ENCODE measurements at places on chromosomes 11 and 22.

- DNase-seq, result no peak
These were observed 68.5 kb downstream of the ADM start for GRCh38 chr11:10373340-10373739.

DNA sequence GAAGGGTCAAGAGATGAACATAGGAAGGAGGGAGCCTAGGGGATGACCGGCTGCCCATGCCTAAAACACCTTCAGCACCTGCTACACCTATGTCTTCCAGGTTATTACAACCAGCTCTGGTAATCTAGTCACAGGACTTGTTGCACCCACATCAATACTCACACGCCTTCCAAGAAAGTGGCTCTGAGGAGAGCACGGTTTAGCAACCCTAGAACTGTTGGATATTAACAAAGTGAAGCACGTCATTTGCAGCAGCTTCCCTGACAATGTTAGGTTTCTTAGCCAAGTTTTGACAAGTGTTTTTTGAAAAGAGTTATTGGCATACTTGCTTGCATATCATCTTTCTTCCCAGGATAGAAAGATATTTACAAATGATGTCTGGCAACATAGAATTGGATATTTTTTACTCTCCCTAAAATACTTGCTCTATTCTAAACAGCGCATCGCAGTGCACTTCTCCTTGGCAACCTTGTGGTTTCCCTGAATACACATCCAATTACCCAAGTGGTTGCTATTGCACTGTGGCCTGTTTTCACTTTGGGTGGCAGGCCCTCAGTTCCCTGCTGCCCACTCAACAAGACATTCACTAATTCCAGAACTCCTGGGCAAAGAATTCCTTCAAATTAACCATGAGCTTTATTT, 94.3 kb upstream of the ARHGAP42 start:
- DNase-seq, result no peak

GRCh38 chr11:35477901-35478300, 47.5 kb downstream of the PAMR1 start:
- DNase-seq, result no peak

DNA sequence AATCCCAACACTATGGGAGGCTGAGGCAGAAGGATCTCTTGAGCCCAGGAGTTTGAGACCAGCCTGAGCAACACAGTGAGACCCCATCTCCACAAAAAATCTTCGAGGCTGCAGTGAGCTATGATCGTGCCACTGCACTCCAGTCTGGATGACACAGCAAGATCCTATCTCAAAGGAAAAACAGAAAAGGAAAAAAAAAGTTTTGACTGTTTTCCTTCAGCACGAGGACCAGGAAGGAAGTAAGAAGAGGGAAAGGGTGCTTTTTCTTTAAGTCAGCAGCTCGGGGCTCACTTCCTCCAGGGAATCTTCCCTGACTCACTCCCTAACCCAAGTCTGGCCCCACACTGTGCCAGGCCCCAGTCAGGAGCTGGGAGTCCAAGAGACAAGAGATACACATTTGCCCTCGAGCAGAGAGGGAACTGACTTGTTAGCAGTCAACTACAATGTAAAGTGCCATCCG, 14.2 kb downstream of the ARRB1 start:
- peak; percentile 33 for DNase-seq

- DNase-seq, result no peak
These were observed 1032.8 kb downstream of the BRD1 start for GRCh38 chr22:48794906-48795305.

- no peak for DNase-seq
These were observed 26.7 kb upstream of the FBLN1 start for GRCh38 chr22:45475851-45476514.

- no peak for DNase-seq
These were observed 1041.8 kb downstream of the TBC1D22A start for GRCh38 chr22:47804281-47804680.

DNA sequence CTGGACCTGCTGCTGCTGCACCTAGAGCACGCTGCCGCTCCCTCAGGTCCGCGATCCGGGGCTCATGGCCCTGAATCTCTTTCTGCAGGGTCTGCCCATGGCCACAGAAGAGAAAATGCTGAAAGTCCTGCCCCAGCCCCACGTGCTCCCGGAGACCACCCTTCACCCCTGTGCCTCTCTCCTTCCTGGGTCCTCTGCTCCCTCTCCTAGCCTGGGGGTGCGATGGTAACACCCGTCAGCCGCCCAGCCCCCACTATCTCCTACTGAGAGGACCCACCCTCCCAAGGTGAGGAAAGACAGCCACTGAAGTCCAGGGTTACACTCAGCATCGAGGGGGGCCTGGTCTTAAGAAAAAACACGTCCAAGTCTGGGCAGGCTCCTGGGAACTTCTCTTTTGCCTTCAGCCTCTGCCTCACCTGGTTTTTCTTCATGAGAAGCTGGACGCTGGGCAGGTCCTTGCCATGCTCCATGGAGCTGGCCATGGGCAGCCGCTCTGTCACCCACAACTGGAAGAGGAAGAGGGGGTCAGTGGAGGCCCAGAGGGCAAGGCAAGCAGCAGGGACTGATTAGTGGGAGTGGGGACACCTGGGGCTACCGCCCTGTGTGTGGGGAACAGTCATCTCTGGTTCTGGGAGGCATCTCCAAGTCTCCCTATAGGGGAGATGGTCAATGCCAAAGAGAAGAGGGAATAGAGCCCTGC, 15.8 kb upstream of the RBM4B start:
- no peak for DNase-seq

GRCh38 chr11:19307498-19307897, 66.8 kb upstream of the E2F8 start:
- no peak for DNase-seq

- no peak for DNase-seq
These were observed 35.0 kb downstream of the ZBTB16 start for GRCh38 chr11:114094516-114094915.
